ENCODE measurements at places on chromosomes 6 and 20.

- no peak for DNase-seq
Observed at GRCh38 chr6:32679492-32679891, 13.0 kb upstream of the HLA-DQB1 start.

DNA sequence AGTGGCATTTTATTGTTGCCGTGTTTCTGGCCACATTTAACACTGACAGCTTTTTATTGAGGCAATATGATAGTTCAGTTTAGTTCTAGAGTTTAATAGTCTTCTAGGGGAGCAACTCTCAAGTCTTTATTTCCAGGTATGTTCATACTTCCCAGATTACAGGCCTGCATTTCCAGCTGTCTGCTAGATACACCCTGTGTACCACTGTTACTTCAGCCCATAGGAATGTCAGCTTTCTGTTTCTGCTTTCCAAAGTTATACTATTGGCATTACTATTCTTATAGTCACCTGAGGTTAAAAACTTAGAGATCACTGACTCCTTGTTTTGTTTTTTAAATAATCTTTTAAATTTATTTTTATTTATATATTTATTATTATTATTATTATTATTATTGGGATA lies 7.6 kb downstream of the ZNF451 start:
- no peak for DNase-seq

GRCh38 chr6:12288211-12288618 lies 1.9 kb upstream of the EDN1 start:
- no peak for DNase-seq

GRCh38 chr20:10541668-10542411 lies 106.7 kb downstream of the SLX4IP start:
- DNase-seq: no peak

- no peak for DNase-seq
Observed at GRCh38 chr6:126600258-126600916, 260.5 kb downstream of the CENPW start.

GRCh38 chr6:62528894-62529526 lies 243.0 kb upstream of the KHDRBS2 start:
- no peak for DNase-seq

- no peak for DNase-seq
Observed at GRCh38 chr6:169253337-169254238, at the start of gene THBS2. THBS2 (minus strand) TSS chr6:169253846; CDS start chr6:169250784, 3,062 bp downstream.

- peak; percentile 52 for DNase-seq
Observed at GRCh38 chr6:170034294-170034693, 256.6 kb downstream of the DLL1 start.

DNA sequence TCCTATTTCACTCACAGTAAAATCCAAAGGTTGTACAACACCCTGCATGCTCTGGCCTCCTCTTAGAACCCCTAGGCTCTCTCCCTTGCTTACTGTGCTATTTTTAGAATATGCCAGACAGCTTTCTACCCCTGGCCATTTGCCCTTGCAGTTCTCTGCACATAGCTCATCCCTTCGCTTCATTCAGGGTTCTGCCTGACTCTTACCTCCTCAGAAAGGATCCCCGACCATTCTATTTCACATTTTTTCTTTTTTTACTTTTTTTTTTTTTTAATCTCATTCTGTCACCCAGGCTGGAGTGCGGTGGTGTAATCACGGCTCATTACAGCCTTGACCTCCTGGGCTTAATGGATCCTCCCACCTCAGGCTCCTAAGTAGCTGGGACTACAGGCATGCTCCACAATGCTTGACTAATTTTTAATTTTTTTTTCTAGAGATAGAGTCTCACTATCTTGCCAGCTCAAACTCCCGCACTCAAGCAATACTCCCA lies 33.6 kb downstream of the COMMD7 start:
- DNase-seq: no peak

DNA sequence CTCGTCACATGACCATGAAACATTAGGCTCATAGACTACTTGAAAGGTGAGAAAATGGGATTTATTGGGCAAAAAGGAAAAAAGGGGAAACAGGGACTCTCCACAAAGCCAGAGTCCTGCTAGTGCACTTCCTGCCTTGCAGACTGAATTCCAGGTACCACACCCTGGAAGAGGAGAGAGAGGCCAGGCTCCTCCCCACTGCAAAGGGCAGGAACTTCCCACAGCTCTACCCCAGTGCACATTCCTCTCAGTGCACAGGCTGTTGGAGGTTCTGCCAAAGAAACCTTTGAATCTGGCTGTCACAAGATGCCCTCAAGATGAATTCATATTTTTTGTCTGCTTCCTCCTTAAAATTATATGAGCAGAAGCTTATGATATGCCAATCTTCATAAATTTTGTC lies 920.4 kb upstream of the GJE1 start:
- no peak for DNase-seq

DNA sequence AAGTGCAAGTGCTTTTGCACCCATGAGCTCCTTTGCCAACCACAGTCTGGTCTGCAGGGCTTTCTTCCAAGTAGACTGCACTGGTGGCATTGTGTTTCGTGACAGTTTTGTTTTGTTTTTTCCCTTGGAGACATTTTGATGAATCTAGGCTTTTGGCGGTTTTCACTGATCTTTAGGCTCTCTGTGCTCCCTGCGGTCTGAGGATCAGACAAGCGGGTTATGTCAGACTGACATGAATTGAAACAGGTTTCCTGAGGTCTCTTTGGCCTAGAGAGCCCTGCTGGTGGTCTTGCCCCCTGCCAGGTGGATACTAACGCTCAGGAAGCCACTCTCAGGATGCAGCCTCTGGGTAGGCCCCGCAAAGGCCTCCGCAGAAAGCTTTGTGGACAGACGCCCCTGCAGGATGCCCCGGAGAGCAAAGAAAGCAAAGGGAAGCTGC lies 555.4 kb upstream of the AGPAT4 start:
- DNase-seq: no peak

DNA sequence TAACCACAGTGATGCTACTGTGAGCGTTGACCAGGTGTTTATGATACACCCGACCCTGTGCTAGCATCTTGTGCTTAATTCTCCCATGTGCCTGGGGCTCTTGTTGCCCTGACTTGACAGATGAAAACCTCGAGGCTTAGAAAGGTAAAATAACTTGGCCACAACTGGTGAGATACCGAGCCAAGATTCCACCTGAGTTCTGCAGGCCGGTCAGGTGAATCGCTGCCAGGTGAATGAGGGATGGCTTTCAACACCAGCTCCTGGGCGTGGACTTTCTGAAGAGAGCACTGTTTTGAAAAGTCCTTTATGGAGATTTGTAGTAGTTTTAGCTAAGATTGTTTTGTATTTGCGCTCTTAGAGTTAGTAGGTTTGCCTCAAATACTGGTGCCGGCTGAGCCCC lies 12.2 kb upstream of the ZNF831 start:
- no peak for DNase-seq

DNA sequence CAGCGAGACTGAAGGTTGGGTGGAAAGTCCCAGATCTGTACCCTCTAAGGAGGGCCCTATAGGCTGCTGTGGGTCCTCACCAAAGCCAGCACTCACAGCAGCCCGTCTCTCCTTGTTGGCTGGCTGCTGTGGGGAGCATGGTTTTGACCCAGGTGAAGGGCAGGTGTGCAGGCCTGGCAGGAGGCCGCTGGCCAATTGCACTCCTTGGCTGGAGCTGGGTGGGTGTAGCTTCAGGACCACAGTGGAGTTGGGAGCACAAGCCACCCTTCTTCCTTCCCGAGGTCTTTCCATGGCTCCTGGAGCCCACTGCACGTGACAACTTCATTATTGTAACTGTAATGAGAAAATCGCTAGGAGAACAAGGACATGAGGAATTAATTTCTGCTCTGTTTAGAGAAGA lies 287.7 kb upstream of the FOXQ1 start:
- DNase-seq: no peak

- no peak for DNase-seq
Observed at GRCh38 chr6:11241154-11241792, 8.8 kb upstream of the NEDD9 start.

- DNase-seq: no peak
Observed at GRCh38 chr6:34036357-34037069, 109.4 kb downstream of the GRM4 start.

All from breast epithelium (tissue), 4 donors.